Stimulated activated CD8-positive, alpha-beta memory T cell treated with anti-CD3 and anti-CD28 coated beads, Interleukin-2, amount 100 ng/mL, for 48 hours (primary cell): ENCODE measurements at places on chromosomes 5 and 9.

DNA sequence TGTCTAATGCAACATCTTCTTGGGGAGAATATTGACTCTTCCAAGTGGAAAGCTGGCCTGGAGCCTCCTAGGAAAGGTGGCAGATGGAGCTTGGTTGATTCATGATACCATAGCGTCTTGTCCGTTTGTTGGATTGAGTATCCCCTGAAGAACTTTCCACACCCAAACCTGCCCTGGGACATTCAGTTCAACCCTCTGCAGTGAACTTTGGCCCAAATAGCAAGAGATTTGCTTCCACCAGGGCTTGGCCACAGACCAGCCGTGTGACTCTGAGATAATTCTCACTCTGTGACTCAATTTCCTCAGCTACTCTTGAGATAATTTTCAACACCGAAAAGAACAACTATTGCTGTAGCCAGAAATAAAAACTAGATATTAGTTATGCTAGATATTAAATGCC, 108.0 kb upstream of the RAD23B start:
- no peak for DNase-seq

DNA sequence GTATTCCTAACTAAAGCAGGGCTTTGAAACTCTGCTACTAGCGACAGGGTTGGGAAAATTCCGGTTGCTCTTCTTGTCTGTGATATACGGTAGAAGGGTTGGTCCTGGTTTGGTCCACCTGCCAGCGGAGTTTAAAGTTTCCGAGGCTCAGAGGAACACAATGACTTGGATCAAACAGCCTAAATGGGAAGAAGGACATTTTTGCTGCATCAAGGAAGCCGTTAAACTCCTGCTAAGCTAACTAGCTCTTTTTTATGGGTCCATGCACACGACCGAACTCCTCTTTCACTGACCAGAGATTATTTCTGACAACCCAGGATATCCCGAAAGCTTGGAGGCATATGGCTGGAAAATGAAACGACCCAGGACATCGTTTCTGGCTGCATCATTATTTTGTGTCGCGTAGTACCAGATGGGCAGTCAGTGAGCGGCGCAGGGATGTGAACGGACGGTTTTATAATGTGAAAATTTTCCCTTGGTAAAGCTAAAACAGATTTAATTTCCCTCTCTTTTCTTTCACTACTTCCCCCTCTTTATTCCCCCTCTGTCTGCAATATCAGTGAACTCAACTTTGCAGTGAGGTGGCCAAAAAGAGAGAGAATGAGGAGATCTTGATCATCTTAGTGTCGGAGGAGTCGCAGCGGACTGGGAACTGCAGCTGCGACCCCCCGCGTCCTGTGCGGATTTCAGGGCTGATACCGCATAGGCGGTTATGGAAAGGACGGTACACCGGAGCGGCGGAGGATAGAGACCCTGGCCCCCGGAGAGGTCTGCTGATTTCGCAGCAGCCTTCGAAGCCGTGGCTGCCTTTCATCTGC, at the start of gene LURAP1L:
LURAP1L (plus strand) TSS at position 160 of the 818 bp plus-strand sequence. CDS start 696 bp downstream, outside the sequence.
- no peak for DNase-seq

DNA sequence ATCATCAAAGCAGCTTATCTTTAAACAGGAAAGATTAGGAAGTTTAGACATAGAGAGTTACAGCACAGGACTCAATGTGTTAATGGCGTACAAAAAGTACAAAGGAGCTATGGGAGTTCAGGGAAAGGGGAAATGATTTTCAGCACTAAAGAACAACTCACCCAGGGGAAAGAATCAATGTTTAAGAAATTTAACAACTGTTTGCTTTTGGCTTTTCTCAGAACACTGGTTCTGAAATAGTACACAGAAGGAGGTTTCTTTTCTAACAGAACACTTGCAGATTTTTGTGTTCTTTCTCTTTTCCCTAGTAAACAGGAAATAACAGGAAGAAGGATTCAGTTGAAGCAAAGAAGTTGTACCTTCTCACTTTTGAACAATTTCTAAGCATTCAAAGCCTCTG, 71.3 kb upstream of the GHR start:
- DNase-seq: no peak

- DNase-seq: no peak
Observed at GRCh38 chr9:93669116-93669957, 93.0 kb downstream of the PHF2 start.

DNA sequence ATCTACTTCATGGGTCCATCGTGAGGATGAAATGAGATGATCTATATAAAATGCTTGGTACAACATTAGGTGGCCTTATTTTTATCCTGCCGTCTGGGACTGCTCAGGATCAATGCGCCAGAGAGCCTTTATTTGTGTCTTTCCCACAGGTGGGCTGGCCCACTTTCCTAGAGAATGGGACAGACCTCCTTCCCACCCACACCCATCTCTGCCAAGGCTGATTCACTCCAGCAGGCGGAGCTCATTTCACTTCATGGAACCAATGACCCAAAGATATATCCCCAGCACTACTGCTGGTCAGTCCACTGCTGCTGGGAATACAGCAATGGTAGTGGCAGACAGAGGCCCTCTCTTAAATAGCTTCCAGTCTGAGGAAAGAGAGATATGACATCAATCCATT, 35.7 kb downstream of the TGFBI start:
- no peak for DNase-seq

GRCh38 chr5:7078901-7079300, 317.0 kb upstream of the ADCY2 start:
- no peak for DNase-seq

GRCh38 chr5:168734620-168735300, 155.6 kb upstream of the PANK3 start:
- DNase-seq: no peak

DNA sequence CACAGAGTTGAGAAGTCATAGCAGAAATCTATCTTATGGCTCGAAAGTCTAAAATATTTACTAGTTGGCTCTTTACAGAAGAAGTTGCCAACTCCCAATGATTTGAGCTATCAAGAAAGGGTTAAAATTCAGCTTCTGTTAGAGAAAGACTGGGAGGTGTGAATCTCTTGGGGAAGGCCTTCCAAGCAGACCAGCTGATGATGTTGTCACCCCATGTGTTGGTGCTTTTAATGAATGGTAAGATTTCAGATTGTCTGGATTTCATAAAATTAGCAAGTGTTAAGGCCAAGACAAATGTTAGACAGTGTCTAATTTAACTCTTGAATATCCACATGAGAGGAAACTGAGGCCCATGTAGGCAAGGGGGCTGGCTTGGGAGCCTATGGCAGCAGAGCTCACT, 63.9 kb downstream of the PPARGC1B start:
- DNase-seq: no peak

DNA sequence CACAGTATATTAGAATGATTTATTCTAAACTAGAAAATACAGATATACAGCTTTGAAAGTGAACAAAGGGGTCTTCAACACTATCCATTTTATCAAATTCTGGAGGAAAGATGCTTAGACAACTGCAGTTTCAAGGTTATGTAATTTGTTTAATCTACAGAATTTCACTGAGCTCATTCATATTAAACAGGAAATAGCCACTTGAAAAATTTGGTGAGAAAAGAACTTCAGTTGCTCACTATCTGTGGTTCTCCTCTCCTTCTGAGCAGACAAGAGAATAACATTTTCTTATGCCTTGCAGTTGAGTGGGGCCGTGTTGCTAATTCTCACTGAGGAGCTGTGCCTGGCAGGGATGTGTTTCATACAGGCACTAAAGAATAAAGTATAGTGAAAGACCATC, 1428.2 kb downstream of the CDH12 start:
- DNase-seq: no peak
